Activated CD4-positive, alpha-beta T cell treated with anti-CD3 and anti-CD28 coated beads, Interleukin-2, amount 10 ng/mL, durations not matched to agents 7 days and 5 days (primary cell): ENCODE measurements at places on chromosomes 12 and 14. TPM values are rescaled to one million over a fixed set of nuclear protein-coding genes. Genes with fewer than 3 reads are reported as not detected.

GRCh38 chr14:100552524-100553125 is 34.6 kb downstream of the BEGAIN start:
- no peak overlapping the region for H3K4me3 ChIP-seq
- no peaks in the 10 kb centered on the region for H3K27me3 ChIP-seq
- no peak overlapping the region for H3K27ac ChIP-seq
- DNase-seq = no peak
- no peaks in the 10 kb centered on the region for H3K36me3 ChIP-seq
- peaks cover 9% of the 10 kb centered on the region for H3K4me1 ChIP-seq

GRCh38 chr14:89165189-89166181 is 251.5 kb downstream of the FOXN3 start:
- peak overlapping the region; percentile 60 for H3K27ac ChIP-seq
- DNase-seq = peak; percentile 9
- peaks cover 14% of the 10 kb centered on the region for H3K4me1 ChIP-seq

- no peak overlapping the region for H3K4me3 ChIP-seq
- no peak overlapping the region for H3K27ac ChIP-seq
Observed at GRCh38 chr12:23354800-23355199, 594.7 kb downstream of the SOX5 start.

DNA sequence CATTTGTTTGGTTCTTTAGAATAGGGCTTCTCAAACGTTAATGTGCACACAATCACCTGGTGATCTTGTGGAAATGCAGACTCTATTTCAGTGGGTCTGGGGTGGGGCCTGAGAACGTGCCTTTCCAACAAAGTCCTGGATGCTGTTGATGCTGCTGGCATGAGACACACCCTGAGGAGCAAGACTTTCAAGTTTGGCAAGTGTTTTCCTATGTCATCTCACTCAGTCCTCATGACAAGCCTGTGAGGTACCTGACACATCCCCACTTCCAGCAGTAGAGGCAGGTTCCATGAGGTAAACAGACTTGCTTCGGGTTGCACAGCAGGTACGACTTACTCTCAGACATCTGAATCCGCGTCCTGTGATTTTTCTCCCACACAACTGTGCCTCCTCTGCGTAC is 147.1 kb downstream of the MYRFL start:
- no peaks in the 10 kb centered on the region for H3K36me3 ChIP-seq
- no peaks in the 10 kb centered on the region for H3K4me1 ChIP-seq
- H3K27ac ChIP-seq = no peak overlapping the region
- no peak for DNase-seq
- H3K4me3 ChIP-seq = no peak overlapping the region

- H3K36me3 ChIP-seq = no peaks in the 10 kb centered on the region
- DNase-seq = no peak
- H3K4me1 ChIP-seq = no peaks in the 10 kb centered on the region
Observed at GRCh38 chr12:126210448-126210847, 1145.2 kb downstream of the AACS start.

DNA sequence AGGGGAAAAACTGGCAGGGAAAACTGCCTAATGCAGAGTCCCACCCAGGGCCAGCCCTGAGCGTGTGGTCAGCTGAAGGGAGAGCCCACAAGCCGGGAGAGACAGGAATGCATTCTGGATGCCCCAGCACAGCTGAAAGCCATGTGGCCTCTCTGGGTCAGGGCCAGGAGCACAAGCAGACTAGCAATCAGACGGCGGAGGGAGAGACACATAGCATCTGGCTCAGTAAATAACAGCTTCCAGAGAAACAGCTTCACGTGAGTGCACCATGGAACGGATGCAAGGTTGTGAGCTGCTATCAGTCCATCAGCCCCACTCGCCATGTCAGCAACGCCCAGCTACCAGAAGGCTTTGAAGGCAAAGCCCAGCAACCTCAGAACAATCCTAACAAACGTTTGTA is 28.2 kb upstream of the TMEM106C start:
- H3K27me3 ChIP-seq = peaks cover 16% of the 10 kb centered on the region
- no peak for DNase-seq
- H3K27ac ChIP-seq = no peak overlapping the region
- no peaks in the 10 kb centered on the region for H3K36me3 ChIP-seq
- H3K4me1 ChIP-seq = no peaks in the 10 kb centered on the region
- H3K4me3 ChIP-seq = no peak overlapping the region

GRCh38 chr12:121800694-121801594 is 2.9 kb upstream of the SETD1B start:
- DNase-seq = peak; percentile 72
- no peaks in the 10 kb centered on the region for H3K27me3 ChIP-seq
- peak overlapping the region; percentile 84 for H3K4me3 ChIP-seq

- DNase-seq = no peak
- no peak overlapping the region for H3K4me3 ChIP-seq
- peaks cover 4% of the 10 kb centered on the region for H3K27me3 ChIP-seq
- H3K36me3 ChIP-seq = no peaks in the 10 kb centered on the region
Observed at GRCh38 chr14:95037273-95037672, 120.1 kb downstream of the DICER1 start.

DNA sequence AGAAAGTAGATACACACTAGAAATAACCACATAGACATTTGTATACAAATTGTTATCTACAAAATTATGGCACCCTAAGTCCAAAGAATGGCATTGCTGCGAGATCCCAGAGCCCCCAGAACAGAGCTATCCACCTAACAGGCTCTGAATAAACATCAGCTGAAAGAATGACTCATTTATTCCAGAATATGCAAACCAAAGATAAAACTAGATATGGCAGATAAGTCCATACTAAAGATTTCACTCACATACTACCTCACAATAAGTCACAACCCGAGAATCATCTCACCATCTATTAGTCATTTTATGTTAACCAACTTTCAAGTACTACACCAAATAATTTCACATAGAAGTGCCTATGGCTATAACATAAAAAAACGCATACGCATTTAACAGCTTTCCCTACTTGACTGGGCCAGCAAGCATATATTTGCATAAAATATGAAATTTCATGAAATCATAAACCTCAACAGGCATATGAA is 5.6 kb downstream of the CNIH1 start:
- H3K4me3 ChIP-seq = peak overlapping the region; percentile 0
- no peak overlapping the region for H3K27ac ChIP-seq
- peaks cover 54% of the 10 kb centered on the region for H3K4me1 ChIP-seq
- no peak for DNase-seq
- no peaks in the 10 kb centered on the region for H3K27me3 ChIP-seq

The SDS gene
- total RNA-seq = not detected

The CLEC7A gene
- total RNA-seq = not detected
